ENCODE measurements at places on chromosomes 2 and 18.

DNA sequence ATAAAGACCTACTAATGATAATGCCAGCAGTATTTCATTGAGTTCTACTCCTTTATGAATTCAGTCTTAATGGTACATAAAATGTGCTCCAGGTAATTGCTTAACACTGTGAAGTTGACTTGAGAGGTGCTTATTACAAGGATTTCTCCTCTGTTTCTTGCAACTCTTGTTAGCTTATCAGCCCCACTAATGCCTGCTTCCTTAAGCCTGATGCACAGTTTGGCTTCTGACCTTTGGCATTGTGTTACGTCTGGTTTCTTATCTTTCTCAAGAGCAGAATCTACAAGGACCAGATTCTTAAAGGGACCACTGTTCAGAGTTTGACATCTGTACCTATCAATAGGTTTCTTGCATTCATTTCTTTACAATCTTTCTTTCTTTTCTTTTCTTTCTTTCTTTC is 223.9 kb upstream of the CWC22 start:
- no peak for DNase-seq

DNA sequence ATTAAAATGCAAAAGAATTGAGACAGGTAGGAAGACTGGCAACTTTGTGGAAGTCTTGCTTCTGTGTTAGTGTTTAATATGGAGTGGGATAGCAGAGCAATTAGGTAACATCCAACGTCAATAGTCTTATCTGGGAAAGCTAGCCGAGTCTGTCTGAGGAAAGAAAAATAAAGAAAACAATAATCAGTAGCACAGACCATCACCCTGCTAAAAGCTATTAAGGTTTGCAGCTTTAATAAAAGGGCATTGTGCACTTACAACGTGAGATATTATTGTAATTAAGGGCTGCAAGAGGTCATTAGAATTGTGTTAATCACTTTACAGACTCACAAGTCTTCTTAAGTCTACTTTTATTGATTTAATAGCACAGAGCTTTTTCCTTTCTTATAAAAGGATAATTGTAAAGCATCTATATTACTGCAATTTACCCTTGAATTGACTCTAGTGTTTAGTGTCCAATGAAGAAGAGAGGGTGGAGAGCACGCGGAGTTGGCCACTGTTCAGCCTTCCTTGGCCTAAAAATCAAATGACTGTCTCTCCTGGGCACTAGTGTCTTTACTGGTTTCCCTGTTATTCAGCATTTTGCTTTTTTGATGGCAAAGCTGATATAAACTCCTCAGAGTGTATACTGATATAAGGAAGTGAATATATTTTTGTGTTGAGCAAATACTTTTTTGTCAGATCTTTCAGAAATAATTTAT is 2.0 kb downstream of the CDH7 start:
- DNase-seq, result no peak

GRCh38 chr18:45328811-45329210 is 286.5 kb upstream of the SLC14A2 start:
- no peak for DNase-seq

DNA sequence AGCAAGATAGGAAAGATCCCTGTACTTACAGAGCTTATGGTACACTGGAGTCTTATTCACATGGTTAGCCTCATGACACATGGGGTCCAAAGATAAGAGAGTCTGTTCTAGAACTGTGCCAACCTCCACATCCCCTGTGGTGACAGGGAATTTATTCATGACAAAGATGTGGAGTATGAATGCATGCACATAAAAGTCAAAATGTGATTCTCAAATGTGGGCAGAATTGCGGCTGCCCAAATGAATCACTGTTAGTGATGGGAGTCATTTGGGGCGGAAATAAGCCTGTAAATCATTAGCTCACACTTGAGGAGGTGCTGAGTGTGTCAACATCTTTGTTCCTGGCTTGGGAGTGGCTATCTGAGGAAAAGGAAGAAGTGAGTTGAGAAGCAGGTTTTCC is 560.6 kb downstream of the SLC4A3 start:
- no peak for DNase-seq

GRCh38 chr2:103789381-103790095 is 1027.7 kb downstream of the TMEM182 start:
- no peak for DNase-seq

- DNase-seq, result no peak
Observed at GRCh38 chr2:211328126-211328525, 771.7 kb downstream of the CPS1 start.

DNA sequence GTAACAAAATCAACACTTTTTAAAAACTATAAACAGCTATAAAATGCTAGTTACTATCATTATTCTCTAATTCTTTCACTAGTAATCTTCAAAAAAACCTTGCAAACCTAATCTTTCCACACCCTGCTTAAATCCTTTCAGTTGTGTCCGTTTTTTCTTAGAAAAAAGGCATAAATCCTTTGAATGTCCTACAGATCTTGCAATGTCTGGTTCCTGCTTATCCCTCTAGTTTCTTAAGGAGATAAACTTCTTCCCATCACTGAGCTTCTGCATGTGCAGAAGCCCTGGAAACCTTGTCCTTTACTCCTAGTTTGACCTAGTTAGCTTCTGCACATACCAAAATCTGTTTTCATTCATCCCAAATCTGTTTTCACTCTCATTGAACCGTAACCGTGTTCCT is 1.3 kb upstream of the PNO1 start:
- no peak for DNase-seq

- no peak for DNase-seq
Observed at GRCh38 chr2:160494201-160494644, 616 bp upstream of the RBMS1 start.

DNA sequence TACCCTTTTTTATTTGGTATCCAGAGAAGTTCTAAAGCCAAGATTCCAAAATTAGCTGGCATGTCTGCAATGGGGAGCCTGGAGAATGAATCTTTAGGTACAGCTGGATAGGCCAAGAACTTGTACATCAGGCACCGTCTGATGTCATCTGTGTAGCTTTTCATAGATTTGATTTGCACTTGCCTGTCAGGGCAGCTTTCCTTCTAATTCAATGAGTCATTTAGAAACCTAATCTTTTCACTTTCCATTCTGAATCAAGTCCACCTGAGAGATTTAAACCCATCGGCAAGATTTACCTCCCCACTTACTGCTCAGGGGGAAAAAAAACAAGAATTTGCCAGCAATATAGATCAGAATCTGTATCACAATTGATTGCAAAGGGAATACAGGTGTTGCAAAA is 60.9 kb upstream of the ACAA2 start:
- no peak for DNase-seq

DNA sequence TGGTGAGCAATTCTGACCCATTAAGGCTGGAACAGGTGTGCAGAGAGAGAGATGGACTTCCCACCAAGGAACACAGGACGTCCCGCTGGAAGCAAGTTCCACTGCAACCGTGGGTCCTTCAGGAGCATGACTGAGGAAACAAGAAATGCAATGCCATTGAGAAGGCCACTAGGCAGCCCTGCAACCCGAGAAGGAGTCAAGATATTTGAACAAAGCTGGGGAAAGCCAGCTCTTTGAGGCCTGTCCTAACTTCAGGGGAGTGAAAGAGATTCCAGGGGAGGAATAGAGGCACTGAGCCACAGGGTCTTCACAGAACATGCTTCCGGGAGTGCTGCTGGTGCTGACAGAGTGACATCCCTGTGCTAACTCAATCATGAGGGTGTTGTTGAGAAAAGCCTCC is 153.8 kb upstream of the ZNF236 start:
- DNase-seq, result no peak

DNA sequence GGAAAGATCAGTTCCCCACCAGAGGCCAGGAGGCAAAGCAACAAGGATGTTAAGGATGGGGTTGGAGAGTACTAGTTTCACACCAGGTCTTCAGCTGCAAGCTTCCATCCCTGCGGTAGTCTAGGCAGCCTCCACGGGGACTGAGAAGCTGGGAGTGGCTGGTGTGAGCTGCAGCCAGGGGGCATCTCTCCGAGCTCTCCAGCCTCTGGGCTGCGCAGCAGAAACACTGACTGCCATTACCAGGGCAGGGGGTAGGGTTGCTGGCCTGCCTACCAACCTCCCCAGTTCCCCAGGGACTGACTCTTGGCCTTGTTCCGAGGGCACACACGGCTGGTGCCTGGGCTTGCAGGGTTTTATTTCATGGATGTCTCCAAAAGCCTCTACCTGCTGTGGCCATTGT is 15.9 kb downstream of the GATA6 start:
- DNase-seq, result no peak

DNA sequence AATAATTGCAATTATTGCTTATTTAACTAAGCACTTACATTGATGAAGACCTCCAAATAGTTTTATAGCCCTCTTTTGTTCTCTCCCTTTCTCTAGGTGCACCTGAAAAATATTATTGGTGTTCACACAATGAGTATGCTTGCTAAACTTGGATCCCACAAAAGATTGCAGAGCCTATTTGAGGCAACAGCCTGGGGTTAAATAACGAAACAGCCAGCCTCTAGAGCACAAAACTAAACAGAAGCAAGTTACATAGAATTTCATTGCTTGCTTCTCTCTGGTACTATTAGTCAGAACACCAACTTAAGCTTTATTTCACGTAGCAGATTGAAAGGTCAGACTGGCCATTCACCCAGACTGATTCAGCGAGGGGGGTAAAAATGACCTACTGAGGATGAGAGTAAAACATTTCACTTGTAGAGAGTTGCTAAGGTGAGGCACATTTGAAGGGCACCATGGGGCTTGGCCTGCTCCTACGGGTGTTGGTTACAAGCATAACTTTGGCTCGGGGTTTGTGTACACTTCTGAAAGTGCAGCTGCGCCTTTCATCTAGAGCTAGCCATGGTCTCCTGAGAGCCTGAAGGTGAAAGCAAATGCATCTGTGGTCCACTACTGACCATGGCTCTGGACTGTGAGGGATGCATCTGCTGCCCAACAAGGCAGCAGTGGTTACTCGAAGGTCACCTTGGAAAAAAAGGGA is 225.1 kb upstream of the LRRTM1 start:
- DNase-seq, result no peak

GRCh38 chr2:58620093-58620492 is 379.0 kb upstream of the FANCL start:
- no peak for DNase-seq

GRCh38 chr2:157438863-157439823 is 4.7 kb downstream of the CYTIP start:
- DNase-seq, result no peak

DNA sequence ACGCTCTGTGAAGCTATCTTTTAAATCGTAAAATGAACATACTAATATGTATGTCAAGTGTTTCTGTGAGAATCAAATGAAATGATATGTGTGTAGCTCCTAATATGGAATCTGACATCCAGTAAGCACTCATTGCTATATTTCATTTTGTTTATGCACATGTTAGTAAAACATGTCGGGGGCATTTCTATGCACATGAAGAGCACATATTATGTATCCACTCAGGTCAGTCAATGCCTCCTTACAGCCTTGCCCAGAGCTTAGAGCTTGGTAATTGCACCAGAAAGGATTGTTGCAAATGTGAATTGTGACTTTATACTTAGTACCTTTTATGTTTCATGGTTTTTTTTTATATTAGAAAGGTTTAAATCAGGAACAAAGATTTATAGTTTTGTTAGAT is 463.7 kb upstream of the HNMT start:
- DNase-seq, result no peak

GRCh38 chr2:203719456-203720410 is 13.3 kb downstream of the CD28 start:
- DNase-seq, result no peak

GRCh38 chr18:25764777-25765176 is 325.6 kb downstream of the SS18 start:
- no peak for DNase-seq

DNA sequence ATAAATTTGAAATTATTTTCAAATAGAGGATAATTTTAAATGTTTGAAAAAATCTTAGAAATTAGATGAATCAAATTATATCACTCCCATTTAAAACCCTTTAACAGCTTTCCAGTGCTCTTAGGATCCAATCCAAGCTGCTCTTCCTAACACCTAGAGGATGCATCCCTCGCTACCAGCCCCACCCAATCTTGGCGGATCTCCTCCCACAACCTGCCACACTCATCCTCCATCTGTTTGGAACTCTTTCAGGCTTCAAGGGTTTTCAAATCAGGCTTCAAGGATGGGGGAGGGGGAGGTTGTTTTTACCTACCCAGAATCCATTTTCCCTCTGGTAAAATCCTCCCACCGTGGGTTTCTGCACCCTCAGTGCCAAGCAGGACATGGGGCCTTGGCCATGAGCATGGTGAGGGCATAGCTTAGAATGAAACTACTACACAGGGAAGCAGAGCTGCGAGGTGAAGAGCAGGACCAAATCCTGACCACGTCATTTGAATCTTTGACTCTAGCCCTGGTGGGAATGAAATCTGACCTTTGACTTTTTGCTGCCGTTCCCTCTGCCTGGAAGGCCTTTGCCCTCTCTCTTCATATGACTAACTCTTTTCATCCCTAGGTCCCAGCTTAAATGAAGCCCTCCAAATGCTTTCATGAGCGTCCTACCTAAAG is 113.0 kb upstream of the MAPRE2 start:
- no peak for DNase-seq

- no peak for DNase-seq
Observed at GRCh38 chr2:207223051-207223450, 57.3 kb upstream of the KLF7 start.

GRCh38 chr2:190916829-190917228 is 36.2 kb downstream of the GLS start:
- no peak for DNase-seq

DNA sequence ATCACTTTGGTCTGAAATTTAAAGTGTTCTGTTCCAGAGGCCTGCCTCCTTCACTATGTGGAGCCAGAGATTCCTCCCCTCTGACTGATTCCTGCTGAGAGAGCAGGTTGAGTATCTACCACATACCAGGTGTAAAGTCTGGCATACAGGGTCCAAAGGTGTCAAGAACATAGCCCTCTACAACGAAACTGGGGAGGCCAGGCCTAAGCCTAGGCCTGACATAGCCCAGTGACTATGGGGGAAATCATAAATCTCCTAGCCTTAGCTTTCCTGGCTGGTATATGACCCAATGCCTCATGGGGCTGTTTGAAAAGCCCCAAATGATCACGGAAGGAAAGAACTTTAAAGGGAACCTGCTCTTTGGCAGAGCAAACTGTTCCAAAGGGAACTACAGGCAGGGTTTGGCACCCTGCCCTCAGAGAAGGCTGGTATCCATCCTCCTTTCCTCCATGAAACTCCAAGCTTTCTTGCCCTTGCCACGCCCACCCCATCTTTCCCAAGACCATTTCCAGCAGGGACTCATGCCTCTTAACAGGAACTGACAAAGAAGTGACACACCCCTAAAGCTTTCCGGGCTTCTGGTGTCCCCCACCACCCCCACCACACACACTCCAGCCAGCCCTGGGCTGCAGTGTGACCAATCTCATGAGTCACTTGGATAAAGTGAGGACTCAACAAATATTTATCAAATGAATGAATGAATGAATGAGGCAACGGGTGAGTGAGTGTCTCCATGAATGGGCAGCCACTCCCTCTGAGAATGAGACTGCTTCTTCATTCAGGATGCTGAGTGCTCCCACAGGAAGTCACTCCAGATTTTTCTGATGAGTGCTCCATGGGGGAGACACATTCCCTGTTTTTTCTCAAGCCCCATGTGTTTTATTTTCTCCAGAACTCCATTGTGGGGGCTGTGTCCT is 114.5 kb upstream of the STPG4 start:
- peak; percentile 60 for DNase-seq

GRCh38 chr18:34848695-34849094 is 138.6 kb downstream of the DTNA start:
- no peak for DNase-seq

GRCh38 chr18:63319383-63320122 is at the start of gene BCL2:
Gene BCL2, minus strand, starts transcription at chr18:63319769.
- no peak for DNase-seq

- DNase-seq, result no peak
Observed at GRCh38 chr2:60440079-60440766, 113.2 kb downstream of the BCL11A start.

Measured in uterus (tissue), 4 donors.